Cardiac atrium fibroblast (primary cell): ENCODE measurements at places on chromosomes 11 and 22. TPM values are rescaled to one million over a fixed set of nuclear protein-coding genes. Genes with fewer than 3 reads are reported as not detected.

Gene PYGM
- 5.8 and 9.7 TPM in 2 replicates for total RNA-seq

Gene AIFM3
- not detected in 2 replicates for total RNA-seq

Gene PTGDR2
- total RNA-seq, result not detected in 2 replicates

Gene SPTY2D1
- 11.7 TPM in 2 replicates for total RNA-seq

Gene GDPD5
- total RNA-seq, result 5.7 and 5.8 TPM in 2 replicates

Gene GALNT18
- 1.3 and 7.8 TPM in 2 replicates for total RNA-seq

Gene H19
- 2,200 and 5,783 TPM in 2 replicates for total RNA-seq

Gene KCNK4
- not detected in 2 replicates for total RNA-seq

Gene IFITM10
- total RNA-seq, result 0.18 and 0.65 TPM in 2 replicates

Gene C22orf42
- not detected in 2 replicates for total RNA-seq

Gene NCAM1
- 0.18 and 2.8 TPM in 2 replicates for total RNA-seq

Gene SCN3B
- total RNA-seq, result 0.49 TPM in 1 of 2 replicates, not detected in the other

Gene NXPE2
- not detected in 2 replicates for total RNA-seq

Gene HEPACAM
- not detected in 2 replicates for total RNA-seq

Gene SHISAL1
- total RNA-seq, result 6.9 and 7.5 TPM in 2 replicates

Gene TNNT3
- total RNA-seq, result 3.6 and 5.1 TPM in 2 replicates

Gene FOLR3
- not detected in 2 replicates for total RNA-seq

Gene SIK3
- 16.7 and 19.1 TPM in 2 replicates for total RNA-seq

Gene PAX6
- not detected in 2 replicates for total RNA-seq

Gene DDX10
- total RNA-seq, result 15.6 and 24.4 TPM in 2 replicates

Gene OR4A15
- total RNA-seq, result not detected in 2 replicates

Gene GRM5
- not detected in 2 replicates for total RNA-seq

Gene MRGPRE
- total RNA-seq, result not detected in 2 replicates

Gene GAS2
- total RNA-seq, result 1.8 TPM in 1 of 2 replicates, not detected in the other

Gene PRR5
- 8.3 and 10.5 TPM in 2 replicates for total RNA-seq

Gene LARGE2
- not detected in 2 replicates for total RNA-seq

Gene CRYBB3
- total RNA-seq, result not detected in 2 replicates
